ENCODE measurements at places on chromosomes 5 and 9.

DNA sequence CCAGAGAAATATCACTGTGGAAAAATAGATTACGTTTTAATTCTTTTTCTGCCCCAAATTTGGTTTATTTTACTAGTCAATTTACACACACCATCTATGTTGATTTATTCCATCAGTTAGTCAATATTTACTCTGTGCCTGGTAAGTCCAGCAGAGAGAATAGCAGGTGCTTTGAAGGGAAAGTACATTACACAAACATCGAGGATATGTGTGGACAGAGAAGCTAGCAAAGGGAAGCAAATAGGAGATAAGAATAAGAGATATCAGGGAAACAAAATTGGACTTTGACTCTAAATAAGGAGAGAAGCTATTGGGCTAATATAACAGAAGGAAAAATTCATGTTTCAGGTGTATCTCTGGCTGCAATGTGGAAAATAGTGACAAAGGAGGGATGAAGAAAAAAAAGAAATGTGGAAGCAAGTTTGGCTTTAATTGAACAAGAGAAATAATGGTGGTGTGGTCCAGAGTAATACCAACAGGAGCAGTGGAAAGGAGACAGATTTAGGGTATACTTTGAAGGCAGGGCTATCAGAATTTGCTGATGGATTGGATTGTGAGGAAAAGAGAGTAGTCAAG lies 587.7 kb upstream of the CDH6 start:
- no peak for DNase-seq

DNA sequence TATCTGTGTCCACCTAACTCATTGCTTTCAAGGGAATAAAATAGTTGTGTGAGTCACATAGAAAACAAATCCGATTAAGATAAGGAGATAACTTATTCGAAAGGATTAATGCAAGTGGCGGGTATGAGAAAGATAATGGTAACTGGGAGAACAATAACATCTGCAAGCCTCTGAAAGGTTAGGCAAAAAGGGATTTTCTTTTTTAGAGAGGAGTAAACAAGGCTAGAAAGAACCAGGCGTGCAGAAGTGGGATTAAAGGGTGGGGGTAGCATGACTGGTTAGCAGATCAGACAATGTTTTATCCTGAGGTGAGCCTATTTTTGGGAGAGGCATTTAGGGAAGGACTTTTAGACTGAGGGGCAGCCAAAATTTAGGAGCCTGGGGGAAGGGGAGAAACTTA lies 34.7 kb upstream of the JMY start:
- DNase-seq: no peak

- peak; percentile 59 for DNase-seq
Observed at GRCh38 chr9:33446946-33447798, at the start of gene AQP3. AQP3 (minus strand) TSS chr9:33447593; CDS start chr9:33447530, 63 bp downstream.

- DNase-seq: no peak
Observed at GRCh38 chr5:74196233-74196632, 444.3 kb downstream of the ENC1 start.

DNA sequence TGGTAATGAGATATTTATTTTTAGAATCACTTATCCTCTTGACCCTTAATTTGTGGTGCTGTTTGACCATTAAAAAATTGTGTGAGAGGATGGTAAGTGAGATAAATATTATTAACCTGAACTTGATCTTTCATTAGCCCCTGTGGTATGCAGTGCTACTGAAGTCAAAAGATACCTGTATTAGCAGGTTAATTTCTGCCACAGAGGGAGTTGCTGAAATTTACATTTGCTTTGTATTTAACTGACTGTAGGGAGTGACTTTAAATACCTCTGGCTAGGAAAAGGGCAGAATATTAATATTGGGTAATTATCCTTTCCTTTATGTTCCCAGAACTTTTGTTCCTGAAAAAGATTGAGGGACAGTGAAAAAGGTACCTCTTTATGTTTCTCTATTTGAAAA lies 133.6 kb downstream of the CHSY3 start:
- DNase-seq: no peak

GRCh38 chr5:110269478-110270142 lies 456.9 kb downstream of the TMEM232 start:
- DNase-seq: no peak

DNA sequence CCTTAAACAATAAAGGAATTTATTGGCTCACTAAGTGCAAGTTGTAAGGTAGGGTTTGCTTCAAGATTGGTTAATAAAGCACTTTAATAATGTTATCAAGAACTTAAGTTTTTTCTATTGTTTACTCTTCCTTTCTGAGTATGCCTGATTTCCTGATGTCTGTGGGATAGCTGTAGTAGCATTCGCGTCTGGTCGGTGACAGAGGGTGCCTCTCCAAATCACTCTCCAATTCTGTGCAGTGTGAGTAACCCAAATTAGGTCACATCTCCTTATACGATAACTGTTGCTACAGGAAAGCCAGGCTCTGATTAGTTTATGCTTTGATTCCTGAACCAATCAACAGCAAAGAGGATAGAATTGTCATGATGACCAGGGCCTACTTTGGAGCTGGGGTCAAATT lies 90.7 kb downstream of the CCDC192 start:
- no peak for DNase-seq
